ENCODE measurements at places on chromosomes 13 and 19.

- no peak for DNase-seq
Observed at GRCh38 chr19:30556230-30556711, 184.1 kb downstream of the ZNF536 start.

GRCh38 chr19:17473041-17473440, 2.7 kb downstream of the SLC27A1 start:
- DNase-seq: no peak

DNA sequence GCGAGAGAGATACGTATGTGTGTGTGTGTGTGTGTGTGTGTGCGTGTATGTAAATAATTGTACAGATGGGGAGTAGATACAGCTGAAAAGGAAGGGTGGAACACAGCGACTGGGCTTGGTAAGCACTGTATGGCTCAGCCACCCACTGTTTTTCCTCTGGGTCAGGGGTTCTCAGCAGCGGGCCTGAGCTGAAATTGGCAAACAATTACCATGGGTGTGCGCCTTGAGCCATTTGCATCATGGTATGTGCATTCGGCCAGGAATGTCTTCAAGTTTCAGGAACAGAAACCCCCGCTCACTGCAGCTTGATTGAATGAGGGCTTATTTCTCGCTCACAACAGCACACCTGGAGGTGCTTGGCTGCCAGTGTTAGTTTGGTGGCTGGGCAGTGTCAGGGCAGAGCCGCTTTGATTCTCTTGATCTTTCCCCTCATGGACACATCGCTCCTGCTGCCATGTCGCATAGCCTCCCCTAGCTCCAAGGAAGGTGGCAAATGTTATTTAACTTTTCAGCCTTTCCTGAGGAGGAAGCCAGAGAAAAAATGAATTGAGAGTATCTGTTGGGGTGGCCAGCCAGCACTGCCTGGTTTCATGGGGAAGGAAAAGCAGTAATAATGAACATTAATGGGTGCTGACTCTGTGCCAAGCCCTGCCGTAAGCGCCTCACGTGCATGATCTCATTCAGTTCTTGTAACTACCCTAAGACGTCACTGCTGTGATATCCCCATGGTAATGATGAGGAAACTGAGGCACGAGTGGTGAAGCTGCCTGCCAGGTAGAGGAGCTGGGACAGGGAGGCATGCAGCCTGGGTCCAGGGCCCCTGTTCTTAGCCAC, 126.9 kb downstream of the SIPA1L3 start:
- DNase-seq: peak; percentile 66

DNA sequence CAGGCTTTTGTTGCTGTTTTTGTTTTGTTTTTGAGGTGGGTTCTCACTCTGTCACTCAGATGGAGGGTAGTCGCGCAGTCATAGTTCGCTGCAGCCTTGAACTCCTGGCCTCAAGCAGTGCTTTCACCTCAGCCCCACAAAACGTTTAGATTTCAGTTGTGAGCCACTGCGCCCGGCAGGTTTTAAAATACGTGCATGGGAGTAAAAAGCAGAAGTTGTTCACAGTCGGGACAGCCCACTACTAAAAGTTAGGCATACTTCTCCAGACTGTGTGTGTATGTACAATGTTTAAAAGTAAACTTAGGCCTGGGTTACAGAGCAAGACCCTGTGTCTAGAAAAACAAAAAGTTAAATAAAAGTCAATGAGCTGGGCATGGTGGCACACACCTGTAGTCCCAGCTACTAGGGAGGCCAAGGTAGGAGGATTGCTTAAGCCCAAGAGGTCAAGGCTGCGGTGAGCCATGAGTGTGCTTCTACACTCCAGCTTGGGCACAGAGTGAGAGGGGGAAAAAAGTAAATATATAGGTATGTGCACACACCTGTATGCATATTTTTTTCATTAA, 6.1 kb downstream of the SAFB start:
- DNase-seq: no peak

GRCh38 chr13:111993691-111994090, 73.3 kb upstream of the SOX1 start:
- DNase-seq: no peak

- DNase-seq: no peak
Observed at GRCh38 chr13:86673931-86674431, 874.8 kb upstream of the SLITRK6 start.

GRCh38 chr19:24033963-24034342, 53.0 kb upstream of the ZNF254 start:
- DNase-seq: peak; percentile 13

- DNase-seq: no peak
Observed at GRCh38 chr13:54949735-54950134, 1921.1 kb downstream of the OLFM4 start.

GRCh38 chr19:27906081-27906480, 1306.9 kb downstream of the UQCRFS1 start:
- no peak for DNase-seq

DNA sequence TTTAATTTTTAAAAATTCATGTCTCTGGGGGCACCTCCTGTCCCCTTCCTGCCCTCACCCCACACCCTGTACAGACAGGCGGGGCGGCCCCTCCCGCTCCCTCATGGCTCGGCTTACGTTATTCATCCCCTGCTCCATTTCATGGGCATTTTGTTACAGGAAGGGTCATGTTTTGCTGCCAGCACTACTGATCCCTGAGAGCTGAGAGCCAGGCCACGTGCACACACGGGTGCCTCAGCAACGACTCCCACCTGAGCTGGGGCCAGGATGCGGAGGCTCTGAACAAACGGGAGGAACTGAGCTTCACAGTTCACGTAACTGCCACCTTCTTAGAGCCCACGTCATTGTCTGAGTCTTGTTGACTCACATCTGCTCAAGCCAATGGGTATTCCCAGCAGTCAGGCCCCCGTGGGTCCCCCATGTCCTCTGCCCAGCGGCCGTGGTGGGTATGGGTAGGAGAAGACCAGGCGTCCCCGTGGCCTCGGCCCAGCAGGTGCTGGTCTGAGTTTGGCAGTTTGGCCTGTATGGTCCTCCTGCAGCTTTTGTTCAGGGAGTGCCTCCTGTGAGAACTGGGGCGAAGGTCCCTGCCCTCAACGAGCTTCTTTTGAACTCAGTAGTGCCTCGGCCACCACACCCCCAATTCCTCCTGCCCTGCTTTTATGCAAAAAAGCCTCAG, 16.4 kb upstream of the TMEM255B start:
- no peak for DNase-seq
